ENCODE measurements at places on chromosomes 3 and 15. TPM values are rescaled to one million over a fixed set of nuclear protein-coding genes. Genes with fewer than 3 reads are reported as not detected.

Gene STRIT1
- not detected for total RNA-seq

DNA sequence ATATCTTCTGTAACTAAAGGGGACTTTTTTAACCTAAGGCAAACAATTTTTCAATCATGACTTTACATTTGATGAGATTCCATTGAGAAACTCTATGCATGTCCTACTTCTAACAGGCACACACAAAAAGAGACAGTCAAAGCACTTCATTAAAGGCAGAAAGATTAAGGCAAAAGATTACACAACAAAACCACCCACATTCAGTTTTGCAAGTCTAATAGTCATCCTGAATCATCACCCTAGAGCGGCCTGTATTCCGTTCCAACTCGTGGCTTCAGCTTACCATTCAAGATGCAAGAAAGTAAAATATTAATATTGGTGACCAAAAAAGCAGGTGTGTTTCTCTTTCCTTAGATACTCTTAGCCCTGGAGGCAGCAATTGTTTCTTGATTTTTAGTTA lies 205.9 kb downstream of the P3H2 start:
- no peaks in the 10 kb centered on the region for H3K27me3 ChIP-seq
- no peak overlapping the region for H3K27ac ChIP-seq
- H3K4me1 ChIP-seq = no peaks in the 10 kb centered on the region
- no peaks in the 10 kb centered on the region for H3K36me3 ChIP-seq

GRCh38 chr3:9311228-9311627 lies 51.6 kb upstream of the THUMPD3 start:
- no peak for DNase-seq
- no peak overlapping the region for H3K27ac ChIP-seq
- no peaks in the 10 kb centered on the region for H3K36me3 ChIP-seq

DNA sequence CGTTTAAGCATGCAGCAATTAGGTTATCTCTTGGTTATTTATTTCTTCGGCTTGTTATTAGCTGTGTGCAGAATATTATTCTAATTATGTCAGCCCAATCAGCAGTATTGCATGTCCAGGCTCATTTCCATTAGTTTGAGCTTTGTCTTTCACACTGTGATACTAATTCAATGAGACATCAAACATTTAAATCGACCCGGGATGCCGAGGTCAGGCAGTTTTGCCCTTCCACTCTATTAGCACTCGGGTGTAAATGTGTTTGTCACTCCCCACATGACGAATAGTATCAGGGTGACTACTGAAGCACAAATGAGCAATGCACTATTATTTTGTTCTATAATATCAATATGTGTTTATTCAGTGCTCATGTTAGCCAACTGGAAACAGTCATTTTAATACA lies 170.9 kb downstream of the ANXA2 start:
- H3K27ac ChIP-seq = no peak overlapping the region
- no peak for DNase-seq
- H3K36me3 ChIP-seq = no peaks in the 10 kb centered on the region
- peaks cover 10% of the 10 kb centered on the region for H3K27me3 ChIP-seq

DNA sequence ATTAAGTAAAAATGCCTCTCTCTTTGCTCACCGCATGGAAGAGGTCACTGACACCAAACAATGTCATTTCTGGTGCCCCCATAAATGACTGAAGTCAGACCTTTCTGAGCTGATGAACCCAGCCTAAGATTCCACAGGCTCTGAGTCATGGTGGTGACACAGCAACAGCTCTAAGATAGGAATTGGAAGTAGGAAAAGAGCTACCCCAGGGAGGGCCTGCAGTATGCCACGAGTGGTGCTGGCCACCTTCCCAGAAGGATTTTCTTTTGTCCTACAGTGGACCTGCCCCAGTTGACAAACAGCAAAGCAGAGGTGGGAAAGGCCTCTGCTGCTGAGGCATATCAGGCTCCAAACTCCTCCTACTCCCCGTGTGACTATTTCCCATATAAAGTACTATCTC lies 208.1 kb downstream of the MINAR1 start:
- no peaks in the 10 kb centered on the region for H3K4me1 ChIP-seq
- H3K4me3 ChIP-seq = no peak overlapping the region
- no peak overlapping the region for H3K27ac ChIP-seq
- DNase-seq = no peak
- no peaks in the 10 kb centered on the region for H3K36me3 ChIP-seq
- peaks cover 37% of the 10 kb centered on the region for H3K27me3 ChIP-seq

Gene SIDT1
- 44.9 TPM for total RNA-seq

DNA sequence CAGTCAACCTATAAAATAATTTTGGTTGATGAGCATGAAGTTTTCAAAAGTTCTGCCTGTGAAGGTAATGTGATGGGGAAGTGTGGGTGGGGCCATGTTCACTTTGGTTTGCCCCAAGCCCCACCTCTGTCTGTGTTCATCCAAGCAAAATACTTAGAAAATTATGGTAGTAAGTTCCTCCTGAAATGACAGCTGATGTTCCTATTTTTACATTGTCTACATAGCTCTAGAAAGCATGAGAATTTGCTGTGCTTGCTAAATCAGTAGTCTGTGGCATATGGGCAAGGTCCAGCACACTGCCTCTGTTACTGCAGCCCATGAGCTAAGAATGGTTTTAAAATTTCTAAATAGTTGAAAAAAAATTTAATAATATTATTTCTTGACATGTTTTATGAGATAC lies 21.9 kb upstream of the CP start:
- peak overlapping the region; percentile 70 for H3K27ac ChIP-seq
- DNase-seq = no peak
- H3K36me3 ChIP-seq = no peaks in the 10 kb centered on the region
- no peaks in the 10 kb centered on the region for H3K27me3 ChIP-seq

- H3K4me1 ChIP-seq = no peaks in the 10 kb centered on the region
- no peak for DNase-seq
- no peaks in the 10 kb centered on the region for H3K36me3 ChIP-seq
- no peak overlapping the region for H3K27ac ChIP-seq
- H3K27me3 ChIP-seq = peaks cover 4% of the 10 kb centered on the region
Observed at GRCh38 chr3:58657036-58657520, 9.5 kb downstream of the FAM3D start.

Gene SLC2A2
- not detected for total RNA-seq

GRCh38 chr15:93299675-93300074 lies 210.7 kb upstream of the RGMA start:
- no peak overlapping the region for H3K4me3 ChIP-seq
- H3K36me3 ChIP-seq = no peaks in the 10 kb centered on the region
- DNase-seq = no peak
- H3K27me3 ChIP-seq = no peaks in the 10 kb centered on the region

DNA sequence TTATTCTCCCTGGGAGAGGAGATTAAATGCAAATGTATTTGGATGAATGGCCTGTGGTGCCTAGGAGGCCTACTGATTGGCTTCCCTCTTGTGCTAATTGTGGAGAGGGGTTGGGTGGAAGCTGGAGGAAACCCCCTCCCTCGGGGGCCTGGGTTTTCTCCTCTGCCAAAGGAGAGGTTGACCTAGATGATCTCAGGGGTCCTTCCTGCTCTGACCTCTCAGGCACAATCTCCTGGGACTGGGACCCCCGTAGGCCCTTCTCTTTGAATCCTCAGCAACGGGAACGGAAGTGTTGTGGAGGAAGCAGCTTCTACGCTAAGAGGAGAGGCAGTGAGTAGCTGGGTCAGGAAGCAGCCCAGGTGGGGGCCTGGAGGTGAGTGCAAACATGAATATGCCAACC lies 40.5 kb upstream of the MAGEF1 start:
- H3K27ac ChIP-seq = no peak overlapping the region
- H3K4me1 ChIP-seq = peaks cover 17% of the 10 kb centered on the region
- no peak overlapping the region for H3K4me3 ChIP-seq
- DNase-seq = no peak

Gene ABCC5
- 11.1 TPM for total RNA-seq

DNA sequence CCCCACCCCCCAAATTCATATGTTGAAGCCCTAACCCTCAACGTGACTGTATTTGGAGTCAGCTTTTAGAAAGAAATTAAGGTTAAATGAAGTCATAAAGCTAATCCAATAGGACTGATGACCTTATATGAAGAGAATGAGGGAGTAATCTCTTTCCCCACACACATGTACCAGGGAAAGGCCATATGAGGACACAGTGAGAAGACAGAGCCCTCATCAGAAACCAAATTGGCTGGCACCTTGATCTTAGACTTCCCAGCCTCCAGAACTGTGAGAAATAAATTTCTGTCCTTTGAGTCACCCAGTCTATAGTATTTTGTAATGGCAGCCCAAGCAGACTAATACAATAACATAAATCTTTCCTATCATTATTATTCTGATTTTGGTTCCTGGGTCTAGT lies 194.7 kb upstream of the NANOGP8 start:
- H3K4me1 ChIP-seq = no peaks in the 10 kb centered on the region
- DNase-seq = no peak
- H3K27me3 ChIP-seq = no peaks in the 10 kb centered on the region
- H3K4me3 ChIP-seq = no peak overlapping the region

DNA sequence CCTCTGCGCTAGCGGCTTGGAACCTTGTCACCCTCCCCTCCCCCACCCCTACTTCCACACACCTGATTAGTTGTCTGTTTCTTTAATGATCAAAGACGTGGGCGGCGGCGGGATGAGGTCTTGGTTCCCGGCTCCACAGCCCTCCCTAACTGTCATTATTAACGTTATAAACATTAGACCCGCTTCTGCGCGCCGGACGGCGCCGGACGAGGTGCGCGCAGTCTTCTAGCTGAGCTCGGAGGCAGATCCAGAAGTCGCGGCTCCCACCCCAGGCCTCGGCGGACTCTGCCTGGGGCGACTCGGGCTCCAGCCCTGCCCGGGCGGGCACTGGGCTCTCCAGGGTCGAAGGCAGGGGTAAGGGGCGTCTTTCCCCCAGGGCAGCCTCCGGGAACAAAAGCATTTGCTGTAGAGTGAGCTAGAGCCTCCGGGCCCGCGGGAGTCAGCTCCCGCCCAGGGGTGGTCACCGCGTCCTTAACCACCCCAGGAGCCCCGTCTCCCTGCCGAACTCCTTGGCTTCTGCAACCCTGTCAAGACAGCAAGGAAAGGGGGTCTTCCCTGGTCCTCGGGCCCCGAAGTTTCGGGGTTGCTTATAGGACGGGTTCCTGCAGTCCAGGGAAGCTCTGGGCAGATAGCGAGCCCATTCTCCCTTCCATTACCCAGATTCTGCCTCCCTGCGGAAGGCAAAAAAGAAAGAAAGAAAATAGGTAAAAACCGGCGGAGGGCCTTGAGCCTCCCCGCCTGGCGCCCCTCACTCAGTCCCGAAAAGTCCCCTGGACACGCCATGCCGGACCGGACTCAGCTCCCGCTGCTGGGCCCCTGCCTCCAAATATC lies 2.2 kb upstream of the ISLR2 start:
- no peak for DNase-seq
- no peak overlapping the region for H3K27ac ChIP-seq
- H3K27me3 ChIP-seq = peaks cover 47% of the 10 kb centered on the region
- H3K4me1 ChIP-seq = peaks cover 63% of the 10 kb centered on the region

Gene GRK7
- not detected for total RNA-seq

Gene HHATL
- total RNA-seq = not detected

Gene ELL3
- total RNA-seq = 95.5 TPM

DNA sequence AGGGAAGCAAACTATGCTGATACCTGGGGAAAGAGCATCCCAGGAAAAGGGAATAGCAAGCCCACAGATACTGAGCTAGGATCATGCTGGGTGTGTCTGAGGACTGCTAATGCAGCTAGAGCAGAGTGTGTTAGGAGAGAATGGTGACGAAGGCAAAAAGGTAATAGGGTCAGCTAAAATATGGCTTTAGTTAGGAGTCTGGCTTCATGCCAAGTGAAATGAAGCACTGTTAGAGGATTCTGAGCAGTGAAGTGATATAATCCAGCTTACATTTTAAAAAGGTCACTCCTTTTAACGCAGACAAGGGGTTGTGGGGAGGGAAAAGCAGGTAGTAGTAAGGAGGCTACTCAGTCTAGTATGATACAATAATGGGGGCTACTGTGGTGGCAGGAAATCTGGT lies 30.4 kb downstream of the SECISBP2L start:
- H3K36me3 ChIP-seq = peaks cover 73% of the 10 kb centered on the region
- H3K27ac ChIP-seq = no peak overlapping the region
- H3K4me3 ChIP-seq = no peak overlapping the region
- H3K4me1 ChIP-seq = no peaks in the 10 kb centered on the region

DNA sequence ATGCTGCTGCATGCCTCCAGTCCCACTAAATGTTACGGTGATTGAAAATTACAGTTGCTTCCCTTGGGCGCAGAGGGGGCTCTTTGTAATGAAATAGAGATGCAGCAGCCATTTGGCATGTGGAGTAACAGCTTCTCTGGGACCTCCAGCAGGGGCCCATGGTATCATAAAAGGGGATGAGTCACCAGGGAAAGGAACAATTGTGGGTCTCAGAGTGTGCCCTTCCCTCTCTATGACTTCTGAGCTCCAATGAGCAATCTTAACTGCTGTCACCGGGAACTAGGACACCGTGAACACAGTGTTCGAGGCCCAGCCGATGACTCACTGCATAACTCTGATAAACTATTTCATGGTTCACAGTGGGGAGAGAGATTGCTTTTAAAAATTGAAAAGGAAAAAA lies 164.8 kb upstream of the NUDT16 start:
- no peaks in the 10 kb centered on the region for H3K27me3 ChIP-seq
- no peaks in the 10 kb centered on the region for H3K36me3 ChIP-seq

- H3K36me3 ChIP-seq = no peaks in the 10 kb centered on the region
- H3K4me1 ChIP-seq = no peaks in the 10 kb centered on the region
- H3K27me3 ChIP-seq = peaks cover 3% of the 10 kb centered on the region
- no peak for DNase-seq
- H3K27ac ChIP-seq = no peak overlapping the region
Observed at GRCh38 chr15:62805502-62805901, 237.0 kb upstream of the TPM1 start.

Gene CD96
- 32.4 TPM for total RNA-seq

DNA sequence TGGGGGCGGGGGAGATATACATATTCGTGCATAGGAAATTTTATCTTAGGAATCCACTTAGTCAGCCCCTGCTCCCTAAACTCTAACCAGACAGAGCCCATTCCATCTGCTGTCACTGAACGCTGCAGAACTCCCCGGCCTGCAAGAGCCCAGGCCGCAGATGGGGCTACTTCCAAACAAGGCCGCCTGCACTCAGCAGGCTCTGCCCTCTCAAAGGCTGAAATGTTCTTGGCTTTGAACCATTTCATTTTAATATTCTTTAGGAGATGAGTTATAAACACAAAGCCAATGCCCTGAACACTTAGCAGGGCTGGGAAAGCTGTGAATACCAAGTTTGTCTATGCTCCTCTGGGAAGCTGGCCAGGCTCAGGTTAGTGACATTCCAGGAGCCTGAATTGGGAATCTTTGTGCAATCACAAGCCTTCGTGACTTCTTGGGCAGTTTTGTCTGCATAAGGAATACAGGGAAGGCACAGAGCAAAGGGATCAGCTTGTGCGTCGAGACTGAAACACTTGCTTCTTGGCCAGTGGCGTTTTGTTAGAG lies 65.0 kb downstream of the SYNM start:
- no peaks in the 10 kb centered on the region for H3K27me3 ChIP-seq
- H3K4me1 ChIP-seq = peaks cover 20% of the 10 kb centered on the region
- H3K4me3 ChIP-seq = no peak overlapping the region
- H3K36me3 ChIP-seq = no peaks in the 10 kb centered on the region

Gene MUC13
- not detected for total RNA-seq

Gene OSBPL10
- total RNA-seq = 125 TPM
